Epithelial cell of proximal tubule (primary cell): ENCODE measurements at places on chromosomes 3 and 15.

GRCh38 chr15:61479613-61480012, 250.5 kb upstream of the RORA start:
- DNase-seq: peak; percentile 3

DNA sequence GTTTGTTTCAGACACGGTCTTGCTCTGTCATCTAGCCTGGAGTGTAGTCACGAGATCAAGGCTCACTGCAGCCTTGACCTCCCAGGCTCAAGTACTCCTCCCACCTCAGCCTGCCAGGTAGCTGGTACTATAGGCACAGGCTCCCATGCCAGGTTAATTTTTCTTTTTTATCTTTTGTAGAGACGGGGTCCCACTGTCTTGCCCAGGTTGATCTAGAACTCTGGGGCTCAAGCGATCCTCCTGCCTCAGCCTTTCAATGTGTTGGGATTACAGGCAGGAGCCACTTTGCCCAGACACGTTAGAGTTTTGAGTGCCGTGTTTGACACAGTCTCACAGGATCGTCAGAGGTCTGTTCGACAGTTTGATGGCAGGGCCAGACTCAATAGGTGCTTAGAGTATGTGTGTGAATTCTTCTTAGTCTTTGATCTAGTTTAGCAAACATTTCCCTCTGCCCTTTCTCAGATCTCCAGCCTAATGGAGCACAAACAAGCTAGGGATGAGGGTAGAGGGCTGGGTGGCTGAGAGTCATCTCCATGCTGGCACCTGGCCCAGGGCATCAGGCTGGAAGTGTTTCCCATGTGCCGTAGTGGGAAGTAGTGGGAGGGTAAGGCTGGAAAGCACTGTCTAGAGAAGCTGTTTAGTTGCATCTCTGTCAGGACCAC, 66.1 kb upstream of the DLG1 start:
- DNase-seq: no peak

GRCh38 chr3:158494673-158495072, 76.3 kb upstream of the MLF1 start:
- no peak for DNase-seq

- DNase-seq: no peak
These were observed 133.0 kb downstream of the ASB7 start for GRCh38 chr15:100735129-100736053.

GRCh38 chr3:142215106-142215505, 10.3 kb downstream of the GK5 start:
- no peak for DNase-seq

- DNase-seq: peak; percentile 82
These were observed 244.2 kb downstream of the TLE3 start for GRCh38 chr15:69853544-69853951.

GRCh38 chr3:56519641-56520040, 37.3 kb upstream of the CCDC66 start:
- no peak for DNase-seq

DNA sequence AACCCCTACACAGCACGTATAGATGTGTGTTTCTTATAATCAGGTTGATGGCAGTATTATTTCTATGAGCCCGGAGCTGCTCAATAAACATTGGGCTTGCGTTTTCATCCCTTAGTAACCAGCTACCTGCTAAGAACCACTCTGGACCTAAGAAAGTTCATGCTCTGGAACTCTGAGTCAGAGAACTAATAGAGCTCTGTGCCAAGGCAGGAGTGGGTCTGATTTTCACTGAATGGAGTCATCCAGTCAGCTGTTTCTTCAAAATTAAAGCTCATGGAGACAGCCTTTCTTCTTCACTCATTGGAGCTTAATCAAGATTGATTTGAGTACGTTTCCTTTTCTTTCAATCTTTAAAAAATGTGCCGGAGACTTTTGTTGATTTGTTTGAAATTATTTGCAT, 145.7 kb downstream of the BBX start:
- no peak for DNase-seq

GRCh38 chr3:67653425-67654098, 850 bp downstream of the SUCLG2 start:
- no peak for DNase-seq

DNA sequence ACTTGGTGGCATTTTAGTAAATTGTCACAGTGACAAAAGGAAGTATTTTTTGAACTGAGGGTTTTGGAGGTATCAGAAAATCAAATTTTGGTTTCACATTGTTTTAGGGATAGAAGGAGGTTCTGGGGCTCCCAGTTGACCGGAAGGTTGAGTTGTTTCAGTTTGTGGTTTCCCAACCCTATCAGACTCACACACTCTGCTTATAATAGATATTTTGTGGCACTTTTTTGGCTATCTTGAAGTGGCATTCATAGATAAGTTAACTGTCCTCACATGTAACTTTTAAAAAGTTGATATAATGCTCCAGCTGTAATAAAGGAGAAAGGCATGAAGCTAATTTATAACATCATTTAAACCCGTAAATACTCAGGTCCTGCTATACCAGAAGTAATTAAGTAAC, 12.8 kb downstream of the ARMC8 start:
- DNase-seq: no peak

DNA sequence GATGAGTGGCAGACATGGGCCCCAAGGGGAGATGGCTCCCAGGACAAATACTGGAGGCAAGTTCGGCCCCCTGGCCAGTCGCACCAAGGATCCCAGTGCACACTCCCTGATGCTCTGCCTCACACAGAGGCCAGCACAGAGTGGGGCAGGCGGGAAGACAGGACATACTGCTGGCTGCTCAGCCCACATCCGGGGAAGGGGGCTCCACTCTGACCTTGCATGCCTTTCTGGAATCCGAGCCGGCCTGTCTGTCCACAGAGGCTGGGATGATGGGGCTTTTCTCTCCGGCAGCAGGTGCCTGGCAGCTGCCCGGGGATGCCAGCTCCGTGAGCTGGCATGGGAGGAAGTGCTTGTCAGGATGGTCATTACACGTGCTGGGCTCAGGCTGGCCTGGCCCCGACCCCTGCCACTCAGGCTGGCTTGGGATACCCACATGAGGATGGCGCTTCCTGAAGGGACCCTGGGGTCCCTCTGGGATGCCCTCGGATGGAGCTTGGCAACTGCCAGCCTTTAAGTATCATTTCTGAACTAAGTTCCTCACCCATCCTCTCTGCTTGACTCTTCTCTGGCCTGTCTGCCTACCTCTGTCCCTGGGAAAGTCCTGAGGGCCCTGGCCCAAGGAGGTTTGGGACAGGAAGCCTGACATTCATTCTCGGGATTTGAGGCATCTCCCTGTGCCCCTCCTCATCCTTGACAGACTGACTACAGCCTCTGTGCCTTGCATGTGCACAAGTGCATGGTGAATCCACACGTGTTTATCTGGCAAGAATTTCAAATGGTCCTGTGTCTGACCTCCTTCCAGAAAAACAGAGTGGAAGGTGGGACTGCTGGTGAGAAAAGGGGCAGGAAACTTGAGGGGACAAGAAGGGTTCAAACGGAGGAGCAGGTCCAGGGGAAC, 46.5 kb downstream of the EXOG start:
- no peak for DNase-seq

DNA sequence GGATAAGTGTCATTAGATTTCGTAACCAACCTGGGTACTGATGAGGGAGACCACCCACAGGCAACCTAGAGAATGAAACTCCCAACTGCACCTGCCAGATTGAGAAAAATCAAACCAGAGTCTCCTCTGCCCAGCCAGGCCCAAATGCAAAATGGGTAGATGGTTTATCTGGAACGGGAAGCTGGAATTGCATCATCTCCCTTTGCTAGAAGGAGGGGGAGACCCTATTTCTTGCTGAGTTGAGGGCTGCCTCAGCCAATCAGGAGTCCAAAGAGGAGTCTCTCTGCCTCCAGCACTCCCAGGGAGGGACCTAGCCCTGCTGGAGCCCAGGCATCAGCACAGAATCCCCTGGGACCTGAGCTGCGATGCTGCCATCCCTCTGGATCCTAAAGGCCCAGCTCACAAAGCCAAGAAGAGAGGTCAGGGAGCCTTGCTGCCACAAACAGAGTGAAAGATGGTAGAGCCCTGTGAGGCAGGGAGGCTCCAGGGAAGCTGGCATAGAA, 8.1 kb downstream of the RMDN3 start:
- DNase-seq: no peak

DNA sequence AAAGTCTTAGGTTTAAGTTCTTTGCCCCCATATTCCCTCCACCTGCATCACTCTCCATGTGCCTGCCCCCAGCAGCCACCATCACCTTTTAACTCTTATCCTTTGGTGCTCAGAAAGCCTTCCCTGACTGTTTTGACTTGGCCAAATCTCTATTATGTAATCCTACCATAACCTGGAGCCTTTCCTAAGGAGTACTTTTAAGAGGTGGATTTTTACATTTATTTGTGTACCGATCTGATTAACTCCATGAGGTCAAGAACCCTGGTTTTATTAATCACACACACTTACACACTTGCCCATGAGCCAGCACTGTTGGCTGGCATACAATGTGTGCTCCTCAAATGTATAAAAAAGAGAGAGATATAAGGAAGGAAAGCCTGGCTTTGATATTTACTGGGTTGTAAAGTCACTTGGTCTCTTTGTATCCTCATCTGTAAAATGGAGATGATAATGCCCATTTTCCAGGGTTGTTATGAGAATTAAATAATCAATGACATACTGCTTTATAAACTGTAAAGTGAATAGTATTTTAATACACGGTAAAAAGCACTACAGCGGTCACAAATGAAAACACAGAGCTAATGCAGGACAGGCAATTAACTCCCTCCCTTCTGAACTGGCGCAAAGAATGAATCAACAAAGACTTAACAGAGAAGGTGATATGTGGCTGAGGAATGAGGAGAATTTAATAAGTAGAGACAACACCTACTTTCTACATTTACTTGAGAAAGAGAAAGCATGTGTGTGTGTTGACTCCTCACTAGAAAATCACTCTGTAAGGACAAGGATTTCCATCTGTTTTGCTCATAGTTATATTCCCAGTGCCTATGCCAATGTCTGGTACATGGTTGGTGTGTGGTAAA, 45.4 kb downstream of the ATP13A4 start:
- DNase-seq: no peak

DNA sequence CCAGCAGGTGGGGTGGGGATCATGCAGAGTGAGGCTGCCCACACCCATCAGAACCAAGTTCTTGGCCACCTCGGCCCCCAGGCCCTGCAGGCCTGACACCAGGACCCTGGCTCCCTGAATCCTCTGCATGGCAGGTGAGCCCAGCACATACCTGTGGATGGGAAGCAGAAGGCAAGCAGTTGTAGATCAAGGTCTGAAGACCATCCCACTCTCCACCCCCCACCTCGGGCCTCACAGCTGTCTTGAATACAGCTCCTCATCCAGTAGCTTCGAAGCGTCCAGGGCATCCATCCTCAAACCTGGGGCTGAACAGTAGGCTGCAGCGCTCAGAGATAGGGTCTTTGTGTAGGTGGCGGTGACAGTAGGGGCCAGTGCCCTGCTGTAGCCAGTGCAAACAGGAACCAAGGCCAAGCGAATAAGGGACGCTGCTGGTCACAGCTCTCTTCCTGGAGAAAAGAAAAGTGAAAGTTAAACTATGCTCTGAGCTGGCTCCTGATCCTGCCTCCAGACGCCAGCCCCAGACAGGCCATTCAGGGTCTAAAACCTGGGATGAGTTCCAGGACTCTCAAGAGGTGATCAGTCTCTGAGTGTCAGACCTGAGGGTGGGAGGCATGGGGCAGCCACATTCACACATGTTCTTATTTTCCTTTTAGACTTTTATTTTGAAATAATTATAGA, at the start of gene UBA7:
TSS of gene UBA7 (minus strand) at position 457 of the 678 bp plus-strand sequence. CDS start at position 291, 166 bp downstream.
- no peak for DNase-seq

GRCh38 chr15:85030301-85030929, 48.8 kb downstream of the PDE8A start:
- peak; percentile 49 for DNase-seq

- DNase-seq: no peak
These were observed 65.2 kb downstream of the GTPBP8 start for GRCh38 chr3:113055961-113056360.

- DNase-seq: no peak
These were observed 532.8 kb upstream of the TBL1XR1 start for GRCh38 chr3:177729956-177730681.

- DNase-seq: no peak
These were observed 248.3 kb upstream of the ICE2 start for GRCh38 chr15:60727260-60727659.

GRCh38 chr3:127475975-127476705, 114.4 kb downstream of the TPRA1 start:
- no peak for DNase-seq

DNA sequence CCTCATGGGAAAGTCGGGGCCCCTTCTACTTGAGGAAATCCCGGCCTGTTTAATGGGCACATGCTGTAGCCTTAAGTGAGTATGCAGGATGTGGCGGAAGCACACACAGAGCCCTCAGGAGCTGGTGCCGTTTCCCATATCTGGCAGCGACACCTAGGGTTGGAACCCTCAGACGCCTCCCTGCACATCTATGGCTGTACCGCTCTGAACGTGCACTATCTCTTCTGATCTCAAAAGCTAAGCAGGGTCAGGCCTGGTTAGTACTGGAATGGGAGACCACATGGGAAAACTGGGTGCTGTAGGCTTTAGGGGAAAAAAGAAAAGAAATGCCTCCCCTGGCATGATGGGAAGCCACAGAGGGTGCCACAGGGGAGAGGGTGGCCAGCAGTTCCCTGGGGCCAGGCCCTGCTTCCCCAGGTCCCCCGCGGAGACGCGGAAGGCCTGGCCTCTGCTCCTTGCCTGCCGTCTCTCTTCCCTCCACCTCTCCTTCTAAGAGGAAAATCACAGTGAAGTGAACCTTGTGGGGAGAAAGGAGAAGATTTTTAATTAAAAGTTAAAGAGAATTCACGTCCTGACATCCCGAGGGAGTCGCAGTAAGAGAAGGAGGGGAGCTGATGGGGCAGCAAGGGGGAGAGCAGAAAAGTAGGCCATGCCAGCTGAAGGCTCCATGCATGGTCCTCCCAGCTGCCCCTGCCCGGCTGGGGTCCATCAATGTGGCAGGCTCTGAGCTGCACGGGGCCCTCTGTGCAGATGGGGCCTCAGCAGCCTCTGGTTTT, 60.5 kb upstream of the TMEM115 start:
- DNase-seq: no peak
